ENCODE measurements at places on chromosomes 6 and 20.

GRCh38 chr6:44972709-44973108 is 355.4 kb upstream of the RUNX2 start:
- no peak for DNase-seq

DNA sequence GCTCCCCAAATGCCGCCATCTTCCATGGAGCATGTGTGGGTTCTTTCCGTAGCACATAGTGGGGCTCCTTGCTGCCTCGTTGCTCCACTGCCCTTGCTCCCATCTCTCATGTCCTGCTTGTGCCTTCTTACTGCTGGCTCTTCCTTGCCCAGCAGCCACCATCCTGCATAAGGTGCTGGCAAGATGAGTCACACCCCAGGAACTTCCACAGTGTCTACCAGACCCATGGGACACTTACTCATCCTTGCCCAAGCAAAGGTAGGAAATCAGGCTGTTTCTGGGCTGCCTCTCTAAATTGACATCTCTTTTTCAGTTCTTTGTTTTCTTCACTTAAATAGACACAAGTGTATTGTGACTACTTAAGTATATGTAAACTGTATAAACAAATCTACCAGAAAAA is 39.4 kb upstream of the RGS17 start:
- no peak for DNase-seq

GRCh38 chr20:40572251-40572650 is 116.8 kb downstream of the MAFB start:
- no peak for DNase-seq

DNA sequence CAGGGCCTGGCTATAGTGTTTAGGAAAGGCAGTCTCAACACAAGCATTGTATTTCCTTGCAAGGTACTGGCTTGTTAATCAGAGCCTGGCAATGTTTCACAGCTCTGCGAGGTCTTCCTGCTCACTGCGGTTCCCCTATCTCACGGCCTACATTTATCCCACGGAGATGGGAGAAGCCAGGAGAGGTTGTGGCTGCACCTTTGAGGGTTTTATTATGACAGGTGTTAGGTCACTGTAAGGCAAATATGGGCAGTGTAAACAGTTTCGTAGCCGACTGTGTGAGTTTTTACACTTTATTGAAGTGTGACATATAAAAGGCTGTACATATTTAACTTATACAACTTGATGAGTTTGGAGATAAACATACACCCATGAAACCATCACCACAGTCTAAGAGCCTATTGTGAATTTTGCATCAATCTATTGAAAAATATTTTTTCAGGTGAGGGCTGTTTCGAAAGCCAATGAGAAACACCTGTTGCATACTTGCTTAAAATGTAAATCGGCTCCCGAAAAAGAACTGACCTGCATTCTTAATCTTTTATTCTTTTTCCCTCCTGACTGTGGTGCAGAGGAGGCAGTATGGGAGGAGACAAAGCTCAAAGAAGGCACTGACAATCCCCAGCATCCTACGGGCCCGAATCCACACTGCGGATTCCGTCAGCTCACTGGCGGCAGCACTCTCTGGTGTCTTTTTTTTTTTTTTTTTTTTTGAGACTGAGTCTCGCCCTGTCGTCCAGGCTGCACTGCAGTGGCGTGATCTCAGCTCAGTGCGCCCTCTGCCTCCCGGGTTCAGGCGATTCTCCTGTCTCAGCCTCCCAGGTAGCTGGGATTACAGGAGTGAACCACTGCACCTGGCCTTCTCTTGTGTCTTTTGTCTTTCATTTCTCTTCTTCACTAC is 7.5 kb upstream of the RBM38 start:
- DNase-seq: no peak

GRCh38 chr20:35174458-35175216 is 2.8 kb downstream of the PROCR start:
- no peak for DNase-seq

GRCh38 chr20:11777387-11778205 is 140.1 kb upstream of the BTBD3 start:
- DNase-seq: no peak

- no peak for DNase-seq
Measured at GRCh38 chr6:112343977-112344376, 3.2 kb upstream of the RFPL4B start.

DNA sequence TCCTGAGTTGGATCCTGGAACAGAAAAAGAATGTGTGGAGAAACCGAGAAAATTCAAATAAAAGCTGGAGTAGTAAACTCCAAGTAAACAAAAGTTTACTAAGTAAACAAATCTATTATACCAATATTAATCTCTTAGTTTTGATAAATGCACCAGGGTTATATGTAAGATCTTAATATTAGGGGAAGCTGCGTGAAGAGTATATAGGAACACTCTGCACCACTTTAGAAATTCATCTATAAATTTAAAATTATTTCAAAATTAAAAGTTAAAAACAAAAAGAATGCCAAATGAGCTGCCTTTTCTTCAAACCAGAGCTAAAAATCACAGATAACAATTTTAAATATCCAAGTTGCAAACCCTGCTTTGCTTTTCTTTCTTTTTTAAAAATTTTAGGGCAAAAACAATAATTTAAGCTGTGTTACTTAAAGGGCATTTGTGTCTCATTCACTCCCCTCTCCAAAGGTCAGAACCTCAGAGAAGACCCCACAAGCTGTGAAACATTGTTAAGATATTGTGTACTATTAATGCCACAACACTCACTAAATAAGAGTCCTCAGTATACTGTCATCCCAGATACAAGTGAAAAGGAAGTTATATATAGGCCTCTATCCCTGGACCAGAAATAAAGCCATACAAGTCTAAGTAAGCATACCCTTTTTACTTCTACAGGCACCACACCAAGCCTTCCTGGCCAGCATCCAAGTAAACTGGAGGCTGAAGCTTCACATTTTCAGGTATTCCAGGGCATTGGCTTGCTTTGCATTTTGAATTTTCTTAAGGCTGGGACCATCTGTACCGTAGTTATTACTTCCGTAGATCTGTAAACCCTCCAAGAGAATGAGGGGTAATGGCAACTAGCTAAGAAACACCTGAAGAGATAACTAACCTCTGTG is 7.0 kb downstream of the DNAAF9 start:
- DNase-seq: no peak

DNA sequence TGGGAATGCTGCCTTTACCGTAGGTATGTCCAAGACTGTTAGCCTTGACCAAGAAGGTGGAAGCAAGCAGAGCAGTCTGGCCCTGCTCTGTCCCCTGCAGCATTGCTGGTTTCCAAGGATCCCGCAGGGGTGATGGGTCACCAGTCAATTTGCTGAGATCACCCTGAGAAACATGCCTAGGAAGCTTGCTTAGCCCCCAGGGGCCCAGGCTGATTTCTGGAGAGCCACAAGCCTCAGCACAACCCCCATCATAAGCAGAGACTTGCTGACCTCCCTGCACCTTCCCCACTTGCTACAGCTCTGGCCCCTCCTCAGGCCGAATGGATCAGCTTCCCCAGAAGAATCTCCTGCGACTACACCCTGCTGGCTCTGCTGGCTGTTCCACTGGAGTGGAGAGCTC is 21.5 kb downstream of the ARHGAP40 start:
- DNase-seq: no peak

DNA sequence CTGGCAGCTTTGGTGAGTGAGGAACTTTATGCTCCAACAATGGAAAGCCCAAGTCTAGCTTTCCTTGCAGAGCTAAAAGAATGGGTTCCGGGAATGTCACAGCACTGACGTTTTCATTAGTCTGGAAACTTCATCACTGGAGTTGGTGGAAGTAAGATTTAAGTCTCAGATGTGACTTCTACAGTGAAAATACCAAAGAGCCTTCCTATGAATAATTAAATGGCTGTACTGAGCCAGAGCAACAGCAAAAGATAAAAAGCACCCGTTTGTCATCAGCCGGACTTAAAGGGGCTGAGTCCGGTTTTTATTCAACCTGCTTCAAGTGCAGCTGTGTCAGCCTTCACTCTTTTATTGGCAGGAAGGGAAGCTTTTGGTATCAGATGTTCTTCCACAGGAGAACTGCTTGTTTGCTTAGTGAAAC is 46.5 kb upstream of the SHLD1 start:
- no peak for DNase-seq

Data from AG09319 (cell line).